Fibroblast of skin of back (primary cell): ENCODE measurements at places on chromosomes 11 and 22.

DNA sequence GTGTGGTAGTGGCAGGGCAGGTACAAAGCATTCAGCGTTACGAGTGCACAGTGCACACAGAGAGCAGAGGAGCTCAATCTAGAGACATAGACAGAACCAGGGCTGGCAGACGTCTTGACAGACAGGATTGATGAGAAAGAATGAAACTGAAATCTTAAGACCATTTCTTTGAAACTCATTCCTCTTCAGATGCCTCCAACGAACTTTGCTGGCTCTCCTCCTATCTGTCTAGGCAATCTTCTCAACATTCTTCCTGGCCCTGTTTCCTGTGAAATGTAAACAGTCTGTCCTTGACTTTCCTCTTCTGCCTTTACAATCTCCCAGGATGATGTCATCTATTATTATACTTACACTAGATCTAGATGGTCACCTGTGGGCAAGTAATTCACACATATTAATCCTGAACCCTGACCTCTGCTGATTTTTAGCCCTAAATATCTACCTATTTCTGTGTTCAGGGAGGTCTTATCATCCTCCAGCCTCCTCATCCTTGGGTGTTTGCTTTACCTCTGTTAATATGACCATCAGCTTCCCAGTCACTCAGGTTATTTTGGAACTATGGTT, 119.5 kb downstream of the ENTHD1 start:
- DNase-seq, result no peak

DNA sequence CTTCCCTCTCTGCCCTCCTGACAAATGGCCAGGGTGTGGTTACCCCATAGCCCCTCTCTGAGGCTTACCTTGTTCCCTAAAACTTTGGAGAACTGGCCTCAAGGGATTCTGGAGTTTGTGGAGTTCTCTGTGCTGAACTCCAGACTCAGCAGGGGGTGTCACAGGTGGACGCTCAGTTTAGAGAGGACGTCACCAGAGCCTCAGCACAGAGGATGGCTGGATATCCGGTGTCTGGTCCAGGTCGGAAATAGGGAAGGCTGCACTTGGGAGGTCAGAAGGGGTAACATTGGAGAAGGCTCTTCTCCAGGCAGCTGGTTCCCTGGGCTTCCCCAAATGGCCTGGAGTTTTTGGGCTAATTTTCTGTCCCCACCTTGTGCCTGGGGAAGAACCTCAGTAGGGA, 64.2 kb downstream of the ADAMTS15 start:
- DNase-seq, result no peak

DNA sequence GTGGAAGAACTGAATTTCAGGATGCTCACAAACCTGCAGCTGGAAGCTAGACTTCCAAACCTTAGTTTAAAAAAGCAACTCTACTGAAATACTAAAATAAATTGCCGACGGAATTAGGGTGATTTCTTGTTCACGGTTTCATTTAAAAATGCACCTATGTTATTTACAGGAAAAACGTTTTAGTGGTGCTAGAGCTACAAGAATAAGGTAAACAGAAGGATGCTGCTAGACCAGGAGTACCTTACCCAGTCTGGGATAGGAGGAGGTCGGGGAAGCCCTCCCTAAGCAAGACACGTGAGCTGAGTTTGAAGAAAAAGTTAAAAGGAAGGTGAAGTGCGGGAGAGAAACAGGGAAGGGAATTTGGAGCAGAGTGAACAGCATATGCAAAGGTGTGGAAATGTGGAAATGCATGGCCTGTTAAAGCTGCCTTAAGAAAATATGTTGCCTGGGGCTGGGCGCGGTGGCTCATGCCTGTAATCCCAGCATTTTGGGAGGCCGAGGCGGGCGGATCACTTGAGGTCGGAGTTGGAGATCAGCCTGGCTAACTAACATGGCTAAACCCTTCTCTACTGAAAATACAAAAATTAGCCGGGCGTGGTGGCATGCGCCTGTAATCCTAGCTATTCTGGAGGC, 1.4 kb upstream of the FTH1 start:
- DNase-seq, result no peak

GRCh38 chr11:110798201-110798900, 86.1 kb upstream of the ARHGAP20 start:
- DNase-seq, result no peak

GRCh38 chr11:61718621-61719302, 33.7 kb upstream of the MYRF start:
- peak; percentile 86 for DNase-seq

- no peak for DNase-seq
Measured at GRCh38 chr11:111439901-111440300, 60.8 kb upstream of the POU2AF1 start.

GRCh38 chr11:92123540-92123939, 101.1 kb upstream of the FAT3 start:
- peak; percentile 71 for DNase-seq

DNA sequence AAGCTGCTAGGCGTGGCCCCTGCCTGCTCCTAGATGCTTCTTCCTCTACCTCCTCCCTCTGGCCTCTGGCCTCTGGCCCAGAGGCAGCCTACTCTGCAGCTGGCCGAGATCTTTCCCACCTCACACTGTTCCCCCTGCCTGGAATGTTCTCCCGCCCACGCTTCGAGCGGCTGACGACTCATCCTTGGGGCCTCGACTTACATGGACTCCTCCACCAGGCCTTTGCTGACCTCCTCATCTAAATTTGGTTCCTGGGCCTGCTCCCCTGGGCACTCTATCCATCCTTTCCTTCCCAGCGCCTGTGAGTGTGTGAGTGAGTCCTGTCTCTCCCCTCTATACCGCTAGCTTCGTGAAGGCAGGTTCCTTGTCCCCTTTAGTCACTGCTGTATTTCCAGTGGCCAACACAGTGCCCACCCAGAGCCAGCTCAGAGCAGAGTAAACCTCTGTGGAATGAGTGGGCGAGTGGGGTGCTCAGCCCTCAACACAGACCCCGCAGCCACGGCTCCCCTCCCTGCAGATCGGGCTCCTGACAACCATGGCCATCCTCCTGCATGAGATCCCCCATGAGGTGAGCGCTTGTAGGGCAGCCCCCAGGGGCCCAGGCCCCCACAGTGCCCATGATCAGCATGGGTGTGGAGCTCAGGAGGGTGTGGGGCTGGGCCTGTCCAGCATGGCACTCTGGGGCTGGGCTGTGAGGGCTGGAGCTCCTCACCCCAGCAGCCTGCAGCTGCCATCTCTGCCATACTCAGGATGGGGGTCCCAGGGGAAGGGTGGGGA, 5.7 kb downstream of the SLC39A13 start:
- peak; percentile 67 for DNase-seq

- no peak for DNase-seq
Measured at GRCh38 chr22:36864454-36865215, 3.8 kb downstream of the NCF4 start.

GRCh38 chr22:40928657-40929056, 22.5 kb upstream of the RBX1 start:
- no peak for DNase-seq

DNA sequence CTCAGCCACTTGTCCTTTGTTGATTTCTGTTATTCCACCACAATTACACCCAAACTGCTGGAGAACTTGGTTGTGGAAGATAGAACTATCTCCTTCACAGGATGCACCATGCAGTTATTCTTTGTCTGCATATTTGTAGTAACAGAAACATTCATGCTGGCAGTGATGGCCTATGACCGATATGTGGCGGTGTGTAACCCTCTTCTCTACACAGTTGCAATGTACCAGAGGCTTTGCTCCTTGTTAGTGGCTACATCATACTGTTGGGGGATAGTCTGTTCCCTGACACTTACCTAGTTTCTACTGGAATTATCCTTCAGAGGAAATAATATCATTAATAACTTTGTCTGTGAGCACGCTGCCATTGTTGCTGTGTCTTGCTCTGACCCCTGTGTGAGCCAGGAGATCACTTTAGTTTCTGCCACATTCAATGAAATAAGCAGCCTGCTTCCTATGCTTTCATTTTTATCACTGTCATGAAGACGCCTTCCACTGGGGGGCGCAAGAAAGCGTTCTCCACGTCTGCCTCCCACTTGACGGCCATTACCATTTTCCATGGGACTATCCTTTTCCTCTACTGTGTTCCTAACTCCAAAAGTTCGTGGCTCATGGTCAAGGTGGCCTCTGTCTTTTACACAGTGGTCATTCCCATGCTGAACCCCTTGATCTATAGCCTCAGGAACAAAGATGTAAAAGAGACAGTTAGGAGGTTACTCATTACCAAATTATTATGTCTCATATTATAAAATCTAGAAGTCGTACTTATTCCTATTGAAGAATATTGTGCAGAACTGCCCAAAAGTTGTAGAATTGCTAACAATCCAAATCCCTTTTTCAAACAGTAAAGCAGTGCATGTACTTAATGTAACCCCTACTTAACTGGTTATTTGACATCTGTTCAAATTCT, 53.2 kb downstream of the OR4C6 start:
- DNase-seq, result no peak

- DNase-seq, result peak; percentile 99
Measured at GRCh38 chr22:35840302-35840739, 122.6 kb downstream of the APOL5 start.

DNA sequence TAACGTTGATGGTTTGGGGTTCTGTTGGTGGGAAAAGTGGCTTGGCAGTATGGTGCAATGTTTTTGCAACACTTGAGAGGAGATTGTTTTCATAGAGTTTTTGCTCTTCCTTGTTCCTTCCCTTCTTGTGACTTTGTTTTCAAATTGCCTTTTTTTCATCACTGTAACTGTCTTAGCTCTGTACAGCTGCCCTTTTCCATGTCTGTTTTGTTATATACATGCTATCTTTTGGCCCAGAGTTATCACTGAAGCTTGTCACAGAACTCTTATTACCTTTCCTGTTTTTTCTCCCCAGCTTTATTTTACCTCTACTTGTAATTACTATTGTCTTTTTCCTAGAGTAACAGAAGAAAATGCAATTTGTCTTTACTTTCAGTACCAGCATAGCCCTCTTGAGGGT, 154.1 kb downstream of the DDX10 start:
- no peak for DNase-seq

DNA sequence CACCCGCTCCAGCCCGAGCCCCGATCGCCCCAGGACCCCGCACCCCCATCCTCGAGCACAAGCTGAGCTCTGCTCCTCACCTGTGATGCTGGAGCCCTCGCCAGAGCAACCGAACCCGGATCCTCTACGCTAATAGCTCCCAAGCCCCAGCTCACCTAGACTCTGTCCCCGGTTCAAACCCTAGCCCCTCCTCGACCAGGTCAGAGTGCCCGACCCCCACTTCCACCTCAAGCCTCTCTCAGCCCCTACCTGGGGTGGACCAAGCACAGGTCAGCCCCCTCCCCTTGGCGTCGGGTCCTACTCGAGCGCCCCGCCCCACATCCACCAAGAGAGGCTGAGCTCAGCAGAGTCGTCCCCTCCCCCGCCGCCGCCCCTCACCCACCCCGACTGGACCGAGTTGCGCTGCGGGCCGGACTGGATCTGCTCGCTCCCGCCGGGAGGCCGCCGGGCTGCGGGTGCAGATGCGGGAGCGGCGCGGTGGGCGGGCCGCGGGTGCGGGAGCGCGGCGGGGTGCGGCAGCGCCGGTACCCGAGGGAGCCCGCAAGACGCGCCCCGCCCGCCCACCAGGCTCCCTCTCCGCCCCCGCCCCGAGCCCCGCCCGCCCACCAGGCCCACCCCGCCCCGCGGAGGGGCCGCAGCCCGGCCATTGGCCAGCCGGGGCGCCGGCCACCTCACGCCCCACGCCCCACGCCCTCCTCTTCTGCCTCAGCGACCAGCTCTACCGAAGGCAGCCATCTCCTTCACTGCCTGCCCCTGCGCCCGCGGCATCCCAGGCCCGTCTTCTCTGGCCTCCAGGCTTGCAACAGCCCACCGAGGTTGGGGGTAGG, 577 bp upstream of the DKK3 start:
- DNase-seq, result peak; percentile 74

GRCh38 chr11:68436985-68437926, 23.3 kb upstream of the PPP6R3 start:
- peak; percentile 87 for DNase-seq

DNA sequence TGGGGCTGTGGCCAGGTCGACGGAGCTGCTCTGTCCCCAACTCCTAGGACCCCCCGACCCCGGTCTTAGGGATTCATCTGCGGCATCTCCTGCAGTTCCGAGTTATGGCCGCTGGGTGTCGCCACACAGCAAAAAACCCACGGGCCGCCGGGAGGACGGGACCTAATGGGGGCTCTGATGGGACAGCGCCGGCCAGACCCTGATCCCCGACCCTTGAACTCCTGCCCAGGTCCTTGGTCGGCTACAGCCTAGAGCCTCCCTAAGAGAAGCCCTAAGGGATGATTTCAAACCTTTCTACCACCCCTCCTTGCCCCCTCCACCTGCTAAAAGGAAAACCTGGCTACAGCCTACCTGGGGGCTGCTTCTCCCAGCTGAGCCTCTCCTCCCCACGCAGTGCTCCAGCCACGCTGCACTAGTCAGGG, 30.8 kb upstream of the LRRC10B start:
- DNase-seq, result no peak

DNA sequence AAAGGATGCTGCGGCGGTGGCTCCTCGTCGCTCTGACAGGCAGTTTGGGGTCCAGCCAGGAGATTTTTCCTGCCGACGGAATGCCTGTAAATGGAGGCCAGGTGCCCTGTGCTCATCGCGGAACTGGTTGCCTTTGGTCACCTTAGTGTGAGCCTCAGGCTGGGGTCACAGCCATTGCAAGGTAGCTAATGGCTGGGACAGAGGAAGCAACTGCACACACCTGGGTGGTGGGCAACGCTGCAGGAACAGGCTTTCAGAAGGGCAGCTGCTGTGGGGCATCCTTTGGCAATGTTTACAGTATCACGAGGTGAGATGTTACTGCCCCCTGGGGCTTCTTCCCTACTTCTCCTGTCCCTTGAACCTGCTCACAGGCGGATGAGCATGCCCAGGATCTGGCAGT, 205.5 kb downstream of the GRIK4 start:
- DNase-seq, result no peak

DNA sequence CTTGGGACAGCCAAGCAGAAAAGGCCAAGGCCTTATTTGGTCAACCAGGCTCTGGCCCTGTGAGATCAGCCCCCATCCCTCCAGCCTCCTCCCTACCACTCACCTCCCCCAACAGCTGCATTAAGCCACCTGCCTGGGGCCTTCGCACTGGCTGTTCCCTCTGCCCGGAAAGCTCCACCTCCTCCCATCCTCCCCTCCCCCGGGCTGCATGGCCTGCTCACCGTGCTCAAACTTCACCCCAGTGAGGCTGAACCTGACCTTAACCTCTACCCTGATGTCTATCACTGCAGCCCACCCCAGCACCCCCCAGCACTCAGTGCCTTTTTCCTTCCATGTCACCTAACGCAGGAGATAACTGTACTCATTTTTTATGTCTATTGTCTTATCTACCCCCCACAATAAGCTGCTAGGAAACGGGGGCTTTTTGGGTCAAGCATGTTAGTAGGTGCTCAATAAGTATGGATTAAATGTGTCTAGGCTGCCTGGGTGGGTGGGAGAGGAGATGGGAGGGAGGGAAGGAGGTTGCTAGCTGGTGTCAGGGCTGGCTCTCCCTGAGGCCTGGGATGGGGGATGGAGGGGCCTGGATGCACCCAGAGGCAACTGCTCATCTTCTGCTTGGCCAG, 912 bp downstream of the PTPRCAP start:
- peak; percentile 55 for DNase-seq

- peak; percentile 7 for DNase-seq
Measured at GRCh38 chr11:13009921-13010748, 1.0 kb downstream of the RASSF10 start.

DNA sequence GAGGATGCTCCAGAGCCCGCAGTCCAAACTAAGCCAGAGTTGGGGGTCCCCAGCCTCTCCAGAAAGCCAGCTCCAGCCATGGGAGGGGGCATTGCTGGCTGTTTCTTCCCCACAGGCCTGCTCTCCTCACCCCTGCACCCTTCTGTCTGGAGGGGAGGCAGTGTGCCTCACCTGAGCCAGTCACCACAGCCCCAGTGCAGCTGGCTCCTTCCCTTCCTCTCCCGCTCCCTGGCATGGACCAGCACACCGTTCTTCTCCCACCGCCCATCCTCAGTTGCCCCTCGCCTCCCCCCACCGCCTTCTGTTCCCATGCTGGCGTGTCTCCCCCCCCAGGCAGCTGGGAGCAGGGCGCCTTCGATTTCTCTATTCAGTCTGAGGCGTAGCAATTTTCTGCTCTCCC, 110.5 kb upstream of the THY1 start:
- no peak for DNase-seq
